Common myeloid progenitor, CD34-positive (primary cell): ENCODE measurements at places on chromosomes 5 and 9.

GRCh38 chr9:107309271-107309670 is 26.2 kb downstream of the RAD23B start:
- DNase-seq: peak; percentile 76

DNA sequence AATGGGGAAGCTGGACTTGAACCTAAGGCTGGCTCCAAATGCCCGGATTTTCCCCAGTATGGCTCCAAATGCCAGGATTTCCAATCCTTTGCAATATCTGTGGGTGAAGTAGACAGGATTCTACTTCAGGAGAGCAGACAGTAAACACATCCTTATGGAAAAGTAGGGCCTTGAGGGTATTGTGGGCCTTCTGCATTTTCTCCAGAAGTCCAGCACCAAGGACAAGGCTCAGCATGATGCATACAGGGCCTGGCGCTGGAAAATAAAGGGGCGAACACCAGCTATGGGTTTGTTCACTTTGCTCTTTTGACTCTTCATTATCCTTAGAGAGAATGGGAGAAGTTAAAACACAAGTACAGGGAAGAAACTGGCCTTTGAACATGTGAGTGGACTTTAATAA is 347.5 kb downstream of the SEMA5A start:
- no peak for DNase-seq

DNA sequence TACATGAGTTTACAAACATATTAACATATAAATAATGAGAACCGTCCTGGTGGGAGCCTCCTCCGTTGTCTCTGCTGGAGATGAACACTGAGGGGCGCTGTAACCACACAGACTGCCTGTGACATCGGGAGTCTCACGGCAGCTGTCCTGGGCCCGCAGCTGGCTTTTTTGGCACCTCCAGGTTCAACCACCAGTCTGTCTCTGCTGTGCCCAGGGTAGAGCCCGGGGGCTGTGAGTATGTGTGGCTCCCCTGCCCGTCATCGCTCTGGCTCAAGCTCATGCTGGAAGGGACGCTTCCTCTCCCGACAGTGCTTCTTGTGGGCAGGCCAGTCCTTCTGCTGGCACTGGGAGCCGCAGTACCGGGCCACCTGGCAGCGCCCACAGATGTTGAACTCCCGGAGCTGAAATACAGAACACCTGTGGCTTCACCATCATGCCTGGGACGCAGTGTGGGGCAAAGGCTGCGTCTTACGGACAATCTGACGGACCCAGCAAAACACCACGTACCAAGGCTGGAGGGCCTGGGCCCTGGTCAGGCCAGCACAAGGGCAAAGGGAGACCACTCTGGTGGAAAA is 3.6 kb upstream of the DPH7 start:
- DNase-seq: peak; percentile 32

DNA sequence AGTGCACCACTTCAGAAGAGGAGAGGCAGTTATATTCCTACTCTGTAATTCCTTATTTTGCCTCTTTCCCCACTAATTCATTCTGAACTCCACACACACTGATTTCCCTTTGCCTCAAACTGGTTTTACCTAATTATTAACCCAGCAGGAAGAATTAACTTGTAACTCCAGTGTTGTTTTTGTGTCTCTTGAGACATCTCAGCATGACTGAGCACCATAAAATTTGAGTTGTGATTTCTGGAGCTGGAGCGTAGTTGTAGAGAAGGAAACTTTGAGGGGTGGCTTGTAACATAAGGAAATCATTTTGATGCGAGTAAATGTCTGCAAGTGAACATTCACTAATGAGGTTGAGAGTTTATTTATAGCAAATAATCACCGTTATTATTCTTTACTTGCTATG is 265.2 kb downstream of the TMEM38B start:
- no peak for DNase-seq

DNA sequence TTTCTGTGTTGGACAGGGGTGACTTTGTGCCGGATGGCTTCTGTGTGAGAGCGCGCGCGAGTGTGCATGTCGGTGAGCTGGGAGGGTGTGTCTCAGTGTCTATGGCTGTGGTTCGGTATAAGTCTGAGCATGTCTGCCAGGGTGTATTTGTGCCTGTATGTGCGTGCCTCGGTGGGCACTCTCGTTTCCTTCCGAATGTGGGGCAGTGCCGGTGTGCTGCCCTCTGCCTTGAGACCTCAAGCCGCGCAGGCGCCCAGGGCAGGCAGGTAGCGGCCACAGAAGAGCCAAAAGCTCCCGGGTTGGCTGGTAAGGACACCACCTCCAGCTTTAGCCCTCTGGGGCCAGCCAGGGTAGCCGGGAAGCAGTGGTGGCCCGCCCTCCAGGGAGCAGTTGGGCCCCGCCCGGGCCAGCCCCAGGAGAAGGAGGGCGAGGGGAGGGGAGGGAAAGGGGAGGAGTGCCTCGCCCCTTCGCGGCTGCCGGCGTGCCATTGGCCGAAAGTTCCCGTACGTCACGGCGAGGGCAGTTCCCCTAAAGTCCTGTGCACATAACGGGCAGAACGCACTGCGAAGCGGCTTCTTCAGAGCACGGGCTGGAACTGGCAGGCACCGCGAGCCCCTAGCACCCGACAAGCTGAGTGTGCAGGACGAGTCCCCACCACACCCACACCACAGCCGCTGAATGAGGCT is at the start of gene ADRB2:
Gene ADRB2 (plus strand): TSS at position 559 of the 686 bp plus-strand sequence. CDS start 221 bp downstream, outside the sequence.
- peak; percentile 96 for DNase-seq

DNA sequence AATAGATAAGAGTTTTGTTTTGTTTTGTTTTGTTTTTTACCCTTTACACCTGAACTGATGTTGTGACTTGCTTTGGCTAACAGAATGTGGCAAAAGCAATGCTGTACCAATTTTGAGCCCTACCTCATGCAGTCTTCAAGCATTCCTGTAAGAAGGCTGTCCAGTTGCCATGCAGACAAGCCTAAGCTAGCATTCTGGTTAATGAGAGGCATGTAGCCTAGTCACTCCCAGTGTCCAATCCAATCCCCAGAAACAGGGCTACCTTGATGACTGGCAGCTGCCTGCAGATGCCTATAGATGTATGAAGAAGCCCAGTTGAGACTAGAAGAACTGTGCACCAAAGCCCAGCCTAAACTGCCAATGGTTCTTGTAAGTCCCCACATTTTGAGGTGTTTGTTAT is 9.4 kb upstream of the EFNA5 start:
- DNase-seq: no peak

GRCh38 chr5:34447424-34447823 is 208.7 kb upstream of the RAI14 start:
- DNase-seq: no peak

- DNase-seq: no peak
These were observed 249.6 kb upstream of the EDIL3 start for GRCh38 chr5:84634256-84634655.

DNA sequence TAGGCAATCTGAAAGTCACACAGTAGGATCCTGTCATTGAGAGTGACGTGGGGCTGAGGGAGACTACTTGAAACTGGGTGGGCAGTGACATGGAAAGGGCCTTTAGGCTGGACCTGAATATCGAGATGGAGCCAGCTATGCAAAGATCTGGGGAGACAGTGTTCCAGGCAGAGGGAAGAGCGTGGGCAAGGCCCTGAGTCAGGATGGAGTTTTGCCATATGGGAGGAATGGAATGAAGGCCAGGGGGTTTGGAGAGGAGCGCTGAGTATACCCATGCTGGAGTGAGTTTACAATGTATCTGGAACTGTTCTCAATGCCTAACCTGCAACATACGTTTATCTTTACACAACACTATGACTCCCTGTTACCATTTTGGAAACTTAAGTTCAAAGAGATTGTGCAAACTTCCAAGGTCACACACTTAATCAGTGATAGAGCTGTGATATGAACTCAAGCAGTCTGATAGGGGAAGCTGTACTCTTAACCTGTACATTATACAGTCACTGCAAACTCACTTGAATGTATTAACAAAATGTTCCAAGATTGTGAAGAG is 33.5 kb downstream of the INSYN2B start:
- no peak for DNase-seq

- DNase-seq: no peak
These were observed 407.7 kb upstream of the GRAMD2B start for GRCh38 chr5:126015235-126016181.

GRCh38 chr9:124855944-124856765 is 2.9 kb downstream of the WDR38 start:
- no peak for DNase-seq

DNA sequence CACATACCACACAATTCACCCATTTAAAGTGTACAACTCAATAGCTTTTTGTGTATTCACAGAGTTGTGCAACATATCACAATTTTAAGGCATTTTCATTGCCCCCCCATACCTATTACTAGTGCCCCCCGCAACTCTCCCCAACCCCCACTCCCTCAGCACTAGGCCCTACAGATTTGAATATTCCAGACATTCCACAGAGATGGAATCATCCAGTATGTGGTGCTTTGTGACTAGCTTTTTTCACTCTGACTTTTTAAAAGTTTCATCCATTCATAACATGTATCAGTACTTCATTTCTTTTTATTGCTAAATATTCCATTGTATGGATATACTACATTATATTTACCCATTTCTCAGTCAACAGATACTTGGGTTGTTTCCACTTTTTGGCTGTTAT is 102.9 kb upstream of the LRRTM2 start:
- no peak for DNase-seq

GRCh38 chr9:134326724-134327601 is 708 bp downstream of the RXRA start:
- DNase-seq: no peak

DNA sequence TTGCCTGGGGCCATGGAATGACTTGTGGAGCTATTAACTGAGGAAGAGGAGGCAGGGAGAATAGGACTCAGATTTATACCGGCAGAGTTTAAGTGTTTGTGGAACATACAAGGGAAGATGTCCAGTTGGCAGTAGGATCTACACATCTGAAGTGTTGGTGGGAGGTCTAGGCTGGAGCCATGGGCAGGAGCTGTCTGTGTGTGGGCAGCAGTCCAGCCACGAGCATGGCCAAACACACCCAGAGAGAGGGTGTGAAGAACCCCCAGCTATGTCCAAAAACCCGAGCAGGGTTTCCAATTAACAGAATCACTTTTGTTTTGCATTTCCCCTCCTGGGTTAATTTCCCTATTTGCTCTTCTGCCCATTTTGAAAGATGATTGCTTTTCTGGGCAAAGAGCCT is 393.7 kb downstream of the CDK5RAP2 start:
- no peak for DNase-seq

GRCh38 chr9:115712981-115713380 is 440.6 kb upstream of the PAPPA start:
- DNase-seq: no peak

GRCh38 chr9:108374626-108375025 is 481.2 kb downstream of the ACTL7B start:
- DNase-seq: no peak

DNA sequence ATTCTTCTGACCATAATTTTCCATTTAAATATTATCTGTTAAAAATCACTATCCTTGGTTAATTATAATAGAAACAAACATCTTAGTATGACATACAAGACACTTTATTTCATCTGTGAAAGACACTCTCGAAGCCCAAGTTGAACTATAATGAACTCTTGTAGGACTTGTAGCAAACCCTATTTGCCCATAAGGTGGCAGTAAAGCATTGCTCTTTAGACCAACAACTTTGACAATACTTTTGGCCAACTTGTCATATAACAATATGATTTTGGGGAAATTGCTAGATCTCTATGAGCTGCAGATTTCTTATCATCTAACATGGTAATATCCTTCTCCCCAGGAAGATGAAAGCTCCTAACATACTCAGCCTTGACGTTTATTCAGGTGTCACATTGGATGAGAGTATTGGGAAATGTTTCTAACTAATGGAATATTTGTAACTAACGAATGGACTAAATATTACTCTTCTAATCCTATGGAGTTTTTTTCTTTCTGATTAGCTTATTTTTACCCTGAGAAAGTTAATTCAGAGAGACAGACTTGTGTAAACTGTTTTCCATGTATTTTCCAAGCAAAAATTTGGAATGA is 11.0 kb downstream of the SPINK14 start:
- DNase-seq: peak; percentile 84

DNA sequence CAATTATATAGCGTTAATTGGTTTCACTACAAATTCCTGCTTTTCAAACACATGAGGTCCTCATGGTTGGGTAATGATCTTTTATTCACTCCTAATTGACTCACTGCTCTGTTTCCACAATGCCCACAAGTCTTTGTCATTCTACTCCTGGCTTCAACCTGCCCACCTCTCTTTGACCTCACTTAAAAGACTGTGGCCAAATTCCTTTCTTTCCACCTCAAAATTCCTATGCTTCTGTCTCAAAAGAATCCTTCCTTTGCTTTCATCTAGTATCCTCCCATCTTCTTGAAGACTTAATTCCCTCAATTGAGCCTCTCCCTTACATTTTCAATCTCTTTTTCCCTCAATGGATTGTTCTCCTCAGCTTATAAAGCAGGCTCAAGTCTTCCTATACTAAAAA is 4.9 kb downstream of the APBA1 start:
- no peak for DNase-seq

GRCh38 chr5:10482791-10483530 is 41.3 kb downstream of the ROPN1L start:
- no peak for DNase-seq

DNA sequence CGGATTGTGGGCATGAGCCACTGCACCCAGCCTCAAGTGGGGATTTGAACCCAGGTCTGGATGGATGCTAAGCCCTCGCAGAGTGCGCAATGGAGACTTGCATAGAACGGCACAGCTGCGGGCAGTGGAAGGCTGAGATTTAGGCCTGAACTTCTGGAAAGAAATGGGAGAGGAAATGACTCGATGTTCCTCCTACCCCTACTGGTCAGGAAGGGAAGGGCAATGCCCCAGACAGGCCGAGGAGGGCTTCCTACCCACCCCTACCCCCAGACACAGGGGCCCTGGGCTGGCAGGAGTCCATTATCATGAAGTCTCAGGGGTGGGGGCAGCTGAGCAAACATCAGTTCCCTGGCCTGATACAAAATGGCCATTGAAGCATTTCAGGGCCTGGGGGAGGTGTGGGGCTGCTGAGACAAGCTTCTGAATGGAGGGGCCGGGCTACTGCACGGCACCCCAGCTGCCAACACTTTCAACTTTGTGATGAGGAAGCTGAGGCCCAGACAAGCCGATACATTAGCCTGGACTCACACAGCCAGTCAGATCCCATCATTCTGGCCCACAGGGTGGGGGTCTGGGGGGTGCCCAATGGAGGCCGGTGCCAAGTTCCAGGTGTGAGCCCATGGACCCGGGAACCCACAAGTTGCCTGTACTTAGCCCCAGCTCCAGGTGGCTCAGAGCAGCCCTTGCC is 13.5 kb upstream of the WDR38 start:
- peak; percentile 52 for DNase-seq

GRCh38 chr9:95230046-95230445 is 87.5 kb downstream of the FANCC start:
- DNase-seq: no peak

- no peak for DNase-seq
These were observed 287.7 kb downstream of the ACTL7B start for GRCh38 chr9:108568093-108568492.

DNA sequence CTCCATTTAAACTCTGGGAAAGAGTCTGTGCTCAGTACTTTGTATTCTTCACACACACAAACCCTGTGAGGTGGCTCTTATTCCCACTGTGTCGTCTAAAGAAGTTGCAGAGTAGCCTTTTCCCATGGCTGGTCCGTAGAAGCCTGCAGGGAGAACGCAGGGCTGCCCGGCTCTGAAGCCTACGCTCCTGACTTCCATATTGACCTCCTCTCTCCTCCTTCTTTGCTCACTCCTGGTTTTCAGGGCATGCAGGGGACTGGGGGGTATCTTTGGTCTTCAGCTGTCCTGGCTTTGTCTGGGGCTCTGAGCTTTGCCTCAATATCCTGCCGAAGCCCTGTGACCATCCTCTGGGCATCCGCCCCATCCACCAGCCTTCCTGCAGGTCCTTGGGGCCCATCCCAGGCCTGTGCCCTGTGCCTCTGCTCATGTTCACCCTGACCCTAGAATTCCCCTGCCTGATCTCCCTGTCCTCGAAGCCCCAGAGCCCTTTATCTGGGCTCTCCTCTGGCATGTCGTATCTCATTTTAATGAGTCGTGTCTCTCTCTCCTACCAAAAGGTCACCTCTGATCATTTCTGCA is 83.8 kb upstream of the FSTL4 start:
- DNase-seq: no peak
